ENCODE measurements at places on chromosomes 7 and 10.

GRCh38 chr7:148711191-148712102 lies 12.7 kb downstream of the CUL1 start:
- DNase-seq: no peak

DNA sequence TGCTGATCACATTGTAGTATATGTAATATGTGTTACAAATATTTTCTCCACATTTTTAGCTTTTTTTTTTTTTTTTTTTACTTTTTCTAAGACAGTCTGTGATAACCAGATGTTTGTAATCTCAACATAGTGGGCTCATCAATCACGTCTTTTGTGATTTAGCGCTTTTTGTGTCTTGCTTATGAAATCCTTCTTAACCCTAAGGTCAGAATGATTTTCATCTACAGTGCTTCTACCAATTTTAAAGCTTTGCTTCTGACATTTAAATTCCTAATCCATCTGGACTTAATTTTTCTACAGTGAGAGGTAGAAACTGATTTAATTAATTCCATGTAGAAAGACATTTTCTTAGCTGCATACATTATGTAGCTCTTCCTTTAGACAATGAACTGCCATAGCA lies 626.4 kb downstream of the TNS3 start:
- no peak for DNase-seq

GRCh38 chr10:26977635-26978034 lies 116.9 kb upstream of the ABI1 start:
- no peak for DNase-seq

- no peak for DNase-seq
Observed at GRCh38 chr7:128852537-128853254, 10.0 kb upstream of the ATP6V1F start.

GRCh38 chr10:30172673-30173072 lies 113.3 kb upstream of the JCAD start:
- no peak for DNase-seq

DNA sequence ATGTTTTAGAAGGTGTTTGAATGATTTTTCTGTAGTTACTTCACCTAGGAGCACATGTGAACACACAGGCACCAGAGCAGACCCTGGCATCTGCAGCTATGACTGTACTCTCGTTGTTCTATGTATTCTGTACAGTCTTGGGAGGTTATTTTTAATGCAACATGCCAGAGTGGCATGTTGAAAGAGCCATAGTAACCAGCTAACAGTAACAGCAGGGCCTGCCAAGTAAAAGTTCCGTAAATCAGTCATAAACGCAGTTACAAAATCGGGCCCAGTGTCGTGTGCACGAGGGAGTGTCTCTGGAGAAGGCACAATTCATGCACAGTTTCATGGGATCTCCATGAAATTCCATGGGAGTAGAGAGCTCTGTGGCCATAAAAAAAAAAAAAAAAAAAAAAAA lies 108.3 kb upstream of the CDK6 start:
- DNase-seq: no peak

DNA sequence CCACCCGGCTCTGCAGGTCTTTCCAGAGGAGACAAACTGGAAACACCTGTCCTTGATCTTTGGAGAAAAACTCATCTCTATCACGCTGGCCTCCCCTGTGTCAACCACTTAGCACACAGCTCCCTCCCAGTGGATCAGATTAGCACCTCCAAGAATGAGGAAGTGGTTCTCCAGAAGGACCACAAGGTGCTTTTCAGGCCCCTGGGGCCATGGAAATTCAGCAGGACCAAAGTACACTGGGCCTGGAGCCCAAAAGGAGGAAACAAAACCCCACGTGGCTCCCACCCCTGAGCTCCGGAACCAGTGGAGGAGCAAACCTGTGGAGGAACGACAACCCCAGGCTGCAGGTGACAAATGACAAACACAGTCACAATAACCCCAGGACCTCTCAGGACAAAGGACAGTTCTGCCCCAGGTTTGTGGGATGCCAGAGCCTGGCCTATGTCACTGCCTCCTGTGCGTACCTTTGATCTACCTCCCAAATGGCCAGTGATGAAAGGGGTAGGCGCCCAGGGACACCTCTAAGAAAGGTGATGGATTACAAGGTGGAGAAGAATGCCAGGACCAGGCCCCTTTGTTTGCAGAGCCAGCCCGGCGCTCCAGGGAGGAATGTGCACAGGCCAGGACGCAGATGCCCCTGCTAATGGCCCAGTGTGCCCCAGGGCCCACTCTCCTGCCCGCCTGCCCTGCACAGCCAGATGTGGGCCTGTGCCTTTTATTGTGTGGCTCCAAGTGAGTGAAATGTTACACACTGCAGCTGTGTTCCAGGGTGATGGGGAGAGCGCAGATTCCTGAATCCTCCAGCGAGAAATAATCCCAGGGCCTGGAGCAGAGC lies 5.7 kb downstream of the TNS3 start:
- DNase-seq: no peak

GRCh38 chr7:93119191-93119905 lies 1.6 kb upstream of the SAMD9 start:
- DNase-seq: no peak

GRCh38 chr10:121854809-121855445 lies 72.9 kb downstream of the ATE1 start:
- no peak for DNase-seq

GRCh38 chr10:52541006-52541473 lies 227.0 kb downstream of the DKK1 start:
- DNase-seq: no peak

DNA sequence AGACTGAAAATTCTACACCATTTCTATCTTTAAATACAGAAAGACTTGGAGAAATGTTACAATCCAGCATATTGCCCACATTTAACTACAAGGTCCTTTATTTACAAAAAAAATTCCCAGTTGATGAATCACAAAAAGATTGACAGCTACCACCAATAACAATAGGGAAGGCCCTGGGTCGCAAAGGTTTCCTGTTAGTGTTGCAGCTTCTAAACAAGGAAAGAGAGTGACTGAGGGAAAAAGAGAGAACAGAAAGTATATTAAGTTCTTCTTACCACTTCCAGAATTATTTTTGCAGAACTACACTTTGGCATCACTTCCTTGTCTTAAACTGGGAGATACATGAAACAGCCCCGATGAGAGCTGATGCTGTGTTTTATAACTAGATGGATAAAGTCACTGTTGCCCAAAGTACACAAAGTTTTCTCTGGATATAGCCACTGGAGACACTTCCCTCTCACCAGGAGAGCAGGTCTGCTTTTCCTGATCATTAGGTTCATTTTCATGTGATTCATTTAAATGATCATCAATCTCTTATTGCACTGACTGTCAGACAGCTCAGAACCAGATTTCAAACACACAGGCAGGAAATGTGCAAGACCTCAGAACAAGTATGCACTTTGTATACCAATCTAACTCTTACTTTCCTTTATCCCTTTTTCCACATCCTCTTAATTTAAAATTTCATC lies 57.0 kb downstream of the SHTN1 start:
- no peak for DNase-seq

DNA sequence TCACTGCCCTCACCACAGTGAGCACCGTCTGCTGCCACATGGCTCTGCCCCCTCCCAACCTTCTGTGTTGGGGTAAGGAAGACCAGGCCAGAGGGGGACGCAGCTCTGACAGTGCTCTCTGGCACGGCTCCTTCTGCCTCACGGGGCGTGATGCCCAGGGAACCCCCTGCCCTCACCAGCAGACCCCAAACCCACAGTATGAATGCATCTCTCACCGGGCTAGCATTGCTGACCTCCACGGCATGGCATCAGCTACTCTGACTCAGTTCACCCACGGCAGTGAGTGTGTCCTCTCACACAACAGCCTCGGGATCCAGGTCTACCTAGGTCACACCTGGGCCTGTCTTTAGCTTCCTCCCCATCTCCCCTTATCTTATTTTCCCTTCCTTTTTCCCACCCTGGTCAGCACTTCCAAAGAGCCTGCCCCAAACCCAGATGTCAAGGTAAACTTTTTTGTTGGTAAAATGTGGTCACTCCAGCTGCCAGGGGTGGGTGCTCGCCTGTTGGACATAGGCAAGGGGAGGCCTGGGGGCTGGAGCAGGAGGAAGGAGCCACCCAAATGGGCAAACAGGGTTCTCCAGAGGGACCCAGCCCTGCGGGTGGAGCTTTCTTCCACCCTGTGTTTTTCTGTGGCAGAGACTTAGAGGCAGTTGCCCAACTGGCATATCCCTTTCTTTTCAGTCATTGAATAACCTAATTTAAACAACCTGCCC lies 4.4 kb downstream of the CALML3 start:
- DNase-seq: no peak

GRCh38 chr7:2524808-2525657 lies 5.5 kb downstream of the LFNG start:
- peak; percentile 67 for DNase-seq

DNA sequence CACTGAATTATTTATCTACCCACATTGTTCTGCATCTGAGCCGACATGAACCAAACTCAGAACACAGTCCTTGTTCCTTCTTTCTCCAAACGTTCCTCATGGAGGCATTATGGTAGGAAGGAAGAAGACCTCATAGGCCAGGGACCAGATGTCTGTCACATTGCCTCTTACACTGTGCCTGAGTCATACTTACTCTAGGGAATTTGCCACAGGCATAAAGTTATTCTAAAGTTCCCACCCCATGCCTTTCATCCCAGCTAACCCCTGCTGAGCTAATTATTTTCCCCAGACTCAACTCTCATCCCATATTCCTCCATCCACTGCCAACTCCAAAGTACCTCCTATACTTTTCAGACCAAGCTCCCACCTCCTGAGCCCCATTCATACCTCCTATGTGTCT lies 21.2 kb downstream of the MAT1A start:
- no peak for DNase-seq

DNA sequence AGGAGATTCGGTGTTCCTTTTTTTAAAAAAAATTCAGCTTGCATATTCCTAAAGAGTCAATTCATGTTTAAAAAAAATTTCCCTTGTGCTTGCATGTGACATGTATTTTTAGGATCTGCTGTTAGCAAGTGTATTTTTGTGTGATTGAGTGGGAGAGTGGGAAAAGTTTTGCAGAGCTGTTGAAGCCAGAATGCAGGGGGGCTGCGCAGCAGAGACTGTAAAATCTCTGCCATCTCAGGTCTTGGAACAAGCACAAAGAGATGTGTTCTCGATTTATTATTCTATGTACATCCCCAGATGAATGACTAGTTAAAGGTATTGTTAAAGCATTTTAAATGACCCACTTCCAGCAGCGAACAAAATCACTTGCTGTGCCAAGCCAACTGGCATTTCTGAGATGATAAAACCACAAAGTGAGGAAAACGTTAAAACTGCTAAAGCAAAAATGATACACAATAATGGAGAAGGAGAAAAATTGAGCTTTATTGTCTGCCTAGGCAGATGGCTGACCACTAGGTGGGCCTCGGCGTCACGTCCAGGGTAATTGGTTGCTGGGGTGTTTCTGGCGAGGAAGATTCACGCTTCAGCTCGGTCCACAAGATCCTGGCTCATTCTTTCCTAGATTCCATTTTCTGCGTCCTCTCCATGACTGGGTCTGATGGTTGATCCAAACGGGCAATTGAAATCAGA lies 67.0 kb upstream of the ATRNL1 start:
- peak; percentile 79 for DNase-seq

DNA sequence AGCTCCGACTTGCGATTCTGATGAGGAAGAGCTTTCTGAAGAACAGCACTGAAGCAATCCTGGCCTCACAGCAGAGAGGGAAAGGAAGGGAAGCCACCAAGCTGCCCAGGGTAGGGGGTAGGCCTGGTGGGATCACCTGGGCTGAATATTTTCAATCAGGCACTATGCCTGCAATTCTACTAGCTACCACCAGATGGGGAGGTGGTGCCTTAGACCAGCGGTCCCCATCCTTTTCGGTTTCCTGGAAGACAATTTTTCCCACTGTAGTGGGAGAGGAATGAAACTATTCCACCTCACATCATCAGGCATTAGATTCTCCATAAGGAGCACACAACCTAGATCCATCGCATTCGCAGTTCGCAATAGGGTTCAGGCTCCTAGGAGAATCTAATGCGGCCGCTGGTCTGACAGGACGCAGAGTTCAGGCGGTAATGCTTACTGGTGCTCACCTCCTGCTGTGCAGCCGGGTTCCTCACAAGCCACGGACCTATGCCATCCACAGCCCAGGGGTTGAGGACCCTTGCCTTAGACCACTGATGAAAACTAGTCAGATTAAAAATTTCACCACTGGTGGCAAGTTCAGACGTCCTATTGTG lies 2.7 kb downstream of the LRRC20 start:
- no peak for DNase-seq

All from NCI-H1417 (cell line).